ENCODE measurements at places on chromosomes 3 and 15.

DNA sequence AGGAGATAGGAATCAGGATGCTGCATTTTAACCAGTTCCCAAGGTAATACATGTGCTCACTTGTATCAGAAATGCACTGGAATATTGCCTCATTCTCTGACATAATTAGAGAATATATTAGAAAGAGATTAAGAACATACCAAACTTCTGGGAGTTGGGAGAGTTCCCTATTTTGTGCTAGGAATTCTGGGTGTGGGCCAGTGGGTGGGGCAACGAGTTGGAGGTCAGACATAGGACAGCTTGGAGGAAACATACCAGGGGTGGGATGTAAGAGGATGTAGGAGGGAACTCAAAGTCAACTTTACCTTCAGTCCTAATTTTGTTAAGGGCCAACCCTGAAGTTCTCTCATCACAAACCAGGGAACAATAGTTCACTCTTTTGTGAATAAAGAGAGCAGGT lies 83.6 kb downstream of the SLC7A14 start:
- DNase-seq, result no peak

DNA sequence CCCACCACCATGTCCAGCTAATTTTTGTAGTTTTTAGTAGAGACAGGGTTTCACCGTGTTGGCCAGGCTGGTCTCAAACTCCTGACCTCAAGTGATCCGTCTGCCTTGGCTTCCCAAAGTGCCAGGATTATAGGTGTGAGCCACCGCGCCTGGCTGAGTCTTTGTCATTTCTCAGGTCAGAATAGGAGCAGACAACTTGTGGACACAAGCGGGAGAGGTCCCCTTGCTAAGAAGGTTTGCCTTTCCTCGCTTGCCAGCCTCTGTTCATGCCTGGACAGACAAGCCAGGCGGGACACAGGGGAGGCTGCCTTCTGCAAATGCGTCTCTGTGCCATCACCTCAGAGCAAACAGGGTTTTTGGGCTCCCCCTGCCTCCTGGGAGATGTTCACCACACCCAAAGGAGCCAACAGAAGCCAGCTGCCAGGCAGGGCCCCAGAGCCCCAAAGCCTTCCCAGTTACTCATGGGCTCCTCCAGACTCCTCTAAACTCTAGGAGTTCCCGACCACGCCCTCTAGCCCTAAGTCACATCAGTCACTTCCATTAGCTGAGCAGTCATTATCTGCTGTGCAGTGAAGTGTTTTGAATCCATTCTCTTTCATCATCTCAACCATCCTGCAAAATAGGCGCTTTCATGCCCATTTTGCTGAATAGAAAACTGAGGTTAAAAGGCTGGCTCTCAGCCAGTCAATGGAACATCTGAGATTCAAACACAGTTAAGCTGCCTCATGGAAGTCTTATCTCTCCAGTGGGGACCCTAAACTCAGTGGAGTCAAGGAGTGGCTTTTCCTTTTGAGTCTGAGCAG lies 245.0 kb downstream of the UACA start:
- DNase-seq, result no peak

DNA sequence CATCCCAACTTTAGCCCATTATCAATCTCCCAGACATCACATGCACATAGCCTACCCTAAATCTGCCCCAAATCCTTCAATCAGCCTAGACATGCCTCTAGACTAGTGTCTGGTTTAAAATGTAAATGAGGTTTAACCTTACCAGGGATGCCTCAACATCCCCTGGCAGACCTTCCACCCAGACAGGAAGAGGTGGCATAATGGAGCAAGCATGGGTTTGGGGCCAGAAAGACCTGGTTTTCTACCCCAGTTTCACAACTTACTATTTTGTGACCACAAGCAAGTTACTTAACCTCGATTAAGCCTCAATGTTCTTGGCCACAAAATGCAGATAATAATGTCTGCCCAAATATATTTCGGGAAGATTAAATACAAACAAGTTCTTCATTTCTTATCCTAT lies 28.3 kb upstream of the THBS1 start:
- DNase-seq, result no peak

- DNase-seq, result no peak
These were observed 41.3 kb downstream of the ST6GAL1 start for GRCh38 chr3:186971578-186971977.

DNA sequence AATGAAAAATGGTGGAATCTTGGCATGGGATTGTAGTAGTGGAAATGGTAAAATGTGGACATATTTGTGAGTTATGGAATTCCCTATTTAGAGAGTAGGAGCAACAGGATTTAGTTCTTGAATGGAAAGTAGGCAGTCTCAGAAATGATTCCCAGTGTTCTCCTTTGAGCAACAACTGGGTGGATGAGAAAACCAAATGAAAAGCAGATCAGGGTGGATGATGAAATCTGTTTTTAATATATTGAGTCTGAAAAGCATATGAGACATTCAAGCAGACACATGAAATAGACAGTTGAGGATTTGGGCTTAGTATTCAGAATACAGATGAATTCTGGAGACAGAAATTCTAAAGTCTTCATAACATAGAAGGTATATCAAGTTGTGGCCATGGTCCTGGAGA lies 451.3 kb downstream of the LPP start:
- no peak for DNase-seq

DNA sequence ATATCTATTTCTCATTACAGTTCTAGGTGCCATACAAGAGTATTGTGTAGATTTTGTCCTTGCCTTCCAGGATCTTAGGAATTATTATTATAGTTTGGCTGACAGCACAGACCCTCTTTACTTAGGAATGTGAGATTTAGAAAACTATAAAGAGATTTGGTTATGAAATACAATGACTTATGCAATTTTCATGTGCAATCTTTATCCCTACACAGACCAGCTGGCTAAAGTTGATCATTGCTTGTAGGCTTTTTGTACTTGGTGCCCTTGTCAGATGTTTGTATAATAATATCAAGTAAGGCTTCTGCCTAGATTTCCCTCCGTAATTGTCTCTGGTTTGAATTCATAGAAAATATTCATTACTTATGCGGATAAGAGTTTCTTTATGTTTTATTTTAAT lies 174.5 kb upstream of the GAP43 start:
- no peak for DNase-seq

GRCh38 chr3:114308830-114309229 lies 15.0 kb downstream of the TIGIT start:
- DNase-seq, result no peak
